HCT116 (cell line): ENCODE measurements at places on chromosomes 4 and X. TPM values are rescaled to one million over a fixed set of nuclear protein-coding genes. Genes with fewer than 3 reads are reported as not detected.

DNA sequence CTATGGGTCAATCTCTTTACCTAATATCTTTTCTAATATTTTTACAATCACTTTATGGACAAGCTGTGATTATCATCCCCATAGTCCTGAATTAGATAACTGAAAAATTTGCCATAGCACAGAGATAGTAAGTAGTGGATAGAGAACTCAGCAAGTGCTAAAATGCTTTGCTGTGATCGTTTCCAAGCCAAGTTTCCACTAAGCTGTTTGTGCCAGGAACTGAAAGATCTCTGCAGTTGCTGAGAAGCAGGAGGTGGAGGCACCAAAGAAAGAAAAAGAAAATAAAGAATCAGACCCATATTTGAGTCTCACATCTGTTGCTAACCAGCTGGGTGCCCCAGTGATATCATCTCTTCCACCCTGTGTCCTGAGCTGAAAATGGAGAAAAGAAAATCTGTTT is 605.6 kb upstream of the BOD1L1 start:
- no peak for DNase-seq

- no peak for DNase-seq
These were observed 30.6 kb upstream of the PJA1 start for GRCh38 chrX:69195810-69196209.

DNA sequence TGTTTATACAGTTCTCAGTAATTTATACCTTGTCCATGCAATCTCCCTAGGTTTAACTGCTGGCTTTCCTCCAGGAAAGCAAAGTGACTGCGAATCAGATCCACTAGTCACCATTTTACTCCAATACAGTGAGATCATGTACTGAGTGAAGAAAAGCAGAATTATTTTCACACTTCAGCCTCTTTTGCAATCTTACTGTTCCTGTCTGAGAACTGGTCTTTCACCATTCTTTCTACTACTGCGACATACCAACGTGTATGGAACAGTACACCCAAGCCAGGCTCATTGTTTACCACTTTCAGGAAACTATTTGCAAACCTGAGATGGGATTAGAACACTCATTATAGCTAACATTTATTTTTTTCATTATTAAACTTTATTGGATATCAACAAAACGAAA is 8.0 kb upstream of the MSL3 start:
- no peak for DNase-seq

DNA sequence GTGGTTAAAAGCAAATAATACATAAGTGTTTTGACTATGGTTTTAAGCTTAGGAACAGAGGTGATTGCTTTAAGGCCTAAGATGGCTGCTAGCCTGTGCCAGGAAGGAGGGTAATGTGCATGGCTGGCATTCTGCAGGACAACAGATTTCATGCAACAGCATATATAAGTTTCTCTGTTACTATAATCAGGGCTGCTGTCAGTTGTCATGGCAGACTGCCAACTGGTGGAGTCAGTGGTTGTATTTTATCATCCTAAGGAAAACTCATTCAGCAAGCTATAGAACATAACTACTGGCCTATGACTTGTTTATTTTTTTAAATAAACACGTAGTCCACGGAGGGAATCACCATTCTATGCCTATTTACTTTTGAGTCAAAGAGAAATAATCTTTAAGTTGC is 77.7 kb upstream of the DCAF8L1 start:
- no peak for DNase-seq

- DNase-seq = no peak
These were observed 6.5 kb downstream of the PPP2R2C start for GRCh38 chr4:6465955-6466354.

- DNase-seq = no peak
These were observed 1.7 kb downstream of the PDGFRA start for GRCh38 chr4:54230484-54231418.

DNA sequence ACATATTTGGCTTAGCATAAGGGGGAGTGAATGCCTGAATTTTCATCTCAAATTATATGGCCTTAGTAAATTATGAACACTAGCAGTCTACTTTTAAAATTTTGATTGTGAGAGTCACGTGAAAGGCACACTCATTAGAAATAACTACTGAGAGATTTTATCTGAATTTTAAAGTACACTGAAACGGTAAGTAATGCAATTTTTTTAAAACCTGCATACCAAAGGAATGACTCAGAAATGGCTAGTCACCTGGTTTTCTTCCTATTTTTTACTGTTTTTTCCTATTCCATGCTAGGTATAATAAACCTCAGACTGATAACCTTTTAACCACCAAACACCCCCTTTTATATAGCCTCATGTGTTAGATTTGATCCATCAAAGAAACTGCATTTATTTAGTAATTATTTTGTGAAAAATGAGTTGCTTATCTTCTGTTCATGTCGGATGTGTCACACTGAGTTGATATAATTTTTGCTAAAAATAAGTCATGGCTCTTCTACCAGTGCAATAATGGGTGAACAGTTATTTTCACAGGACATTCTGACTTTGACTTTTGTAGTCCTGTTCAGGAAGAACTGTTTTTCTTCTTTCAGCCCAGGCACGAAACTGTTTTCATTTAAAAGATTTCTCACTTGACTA is 40.4 kb downstream of the CPEB2 start:
- no peak for DNase-seq

DNA sequence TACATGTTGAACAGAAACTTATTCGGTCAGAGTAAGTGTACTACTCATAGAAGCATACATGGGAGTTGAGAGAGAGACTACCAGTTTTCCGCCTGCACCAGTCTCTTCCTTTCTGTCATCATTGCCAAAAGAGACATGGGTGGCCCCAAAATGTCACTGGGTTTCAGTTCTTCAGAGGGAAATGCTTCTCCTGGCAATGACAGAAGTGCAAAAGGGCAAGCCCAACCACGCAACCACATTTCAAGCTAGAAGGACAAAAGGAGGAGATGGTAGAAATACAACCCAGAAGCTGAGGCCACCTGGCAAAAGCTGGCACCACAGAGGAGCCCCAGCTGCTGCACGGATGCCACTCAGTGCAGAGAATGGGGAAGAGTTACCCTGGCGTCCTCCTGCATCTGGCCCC is 320.1 kb downstream of the BCOR start:
- DNase-seq = no peak

- DNase-seq = no peak
These were observed 91.2 kb downstream of the ABLIM2 start for GRCh38 chr4:8067274-8067936.

DNA sequence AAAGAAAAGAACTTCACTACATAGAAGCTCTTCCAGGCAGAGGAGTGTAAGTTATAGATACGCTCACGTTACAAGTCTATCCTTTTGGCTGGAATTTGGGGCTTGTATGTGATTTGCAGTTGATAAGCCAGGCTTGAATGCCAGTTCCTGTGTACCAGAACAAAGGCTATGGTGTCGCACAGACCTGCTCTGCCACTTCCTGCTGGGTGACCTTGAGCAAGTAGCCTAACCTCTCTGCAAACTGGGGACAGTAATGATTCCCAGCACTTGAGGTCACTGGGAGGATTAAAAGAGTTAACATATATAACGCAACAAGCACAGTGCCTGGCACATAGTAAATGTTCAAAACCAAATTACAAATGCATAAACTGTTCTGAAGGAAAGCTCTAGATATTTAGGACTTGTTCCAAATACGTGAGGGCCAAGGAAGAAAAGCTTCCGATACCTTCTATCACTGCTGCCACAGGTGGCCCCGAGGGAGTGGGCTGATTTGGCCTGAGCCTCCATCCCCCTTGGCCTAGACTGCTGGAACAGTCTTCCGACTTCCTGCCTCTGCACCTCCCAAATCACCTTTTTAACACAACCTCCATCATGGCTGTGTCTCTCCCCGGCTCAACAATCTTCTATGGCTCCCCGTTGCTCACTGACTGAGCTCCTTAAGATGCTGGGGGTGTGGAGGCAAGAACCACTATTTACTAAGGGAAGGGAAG is 1.3 kb upstream of the SOWAHD start:
- DNase-seq = no peak

DNA sequence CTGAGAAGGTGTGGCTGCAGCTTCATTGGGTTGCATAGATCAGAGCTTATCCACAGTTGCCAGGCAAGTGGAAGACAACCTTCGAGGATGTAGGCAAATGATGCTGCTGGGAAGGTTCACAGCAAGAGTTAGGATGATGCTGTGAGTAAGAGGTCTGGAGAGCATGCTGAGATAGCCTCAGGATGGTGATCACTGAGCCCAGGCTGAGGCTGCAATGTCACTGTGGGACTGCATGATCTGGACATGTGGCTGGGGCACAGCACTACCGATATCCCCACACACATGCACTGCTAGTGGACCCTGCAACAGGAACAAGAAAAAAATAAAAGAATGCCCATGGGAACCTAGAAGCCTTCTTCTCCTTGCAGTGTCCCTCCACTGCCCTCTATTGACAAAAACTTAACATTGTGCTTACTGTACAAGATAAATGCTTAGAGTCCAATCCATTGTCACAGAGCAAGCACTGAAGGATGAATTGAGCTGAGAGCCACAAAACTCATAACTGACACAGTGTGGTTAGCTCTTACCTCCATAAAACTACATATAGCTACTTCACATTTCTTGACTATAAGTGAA is 105.6 kb downstream of the CNKSR2 start:
- DNase-seq = no peak

C4orf50 gene
- total RNA-seq = not detected

CASP6 gene
- 18.1 TPM for total RNA-seq

ZNF185 gene
- total RNA-seq = 15.8 TPM
